ENCODE measurements at places on chromosomes 11 and 22.

GRCh38 chr11:66547662-66548009 is 933 bp downstream of the ACTN3 start:
- no peak for DNase-seq

GRCh38 chr11:71138737-71139425 is 113.5 kb downstream of the SHANK2 start:
- DNase-seq, result no peak

DNA sequence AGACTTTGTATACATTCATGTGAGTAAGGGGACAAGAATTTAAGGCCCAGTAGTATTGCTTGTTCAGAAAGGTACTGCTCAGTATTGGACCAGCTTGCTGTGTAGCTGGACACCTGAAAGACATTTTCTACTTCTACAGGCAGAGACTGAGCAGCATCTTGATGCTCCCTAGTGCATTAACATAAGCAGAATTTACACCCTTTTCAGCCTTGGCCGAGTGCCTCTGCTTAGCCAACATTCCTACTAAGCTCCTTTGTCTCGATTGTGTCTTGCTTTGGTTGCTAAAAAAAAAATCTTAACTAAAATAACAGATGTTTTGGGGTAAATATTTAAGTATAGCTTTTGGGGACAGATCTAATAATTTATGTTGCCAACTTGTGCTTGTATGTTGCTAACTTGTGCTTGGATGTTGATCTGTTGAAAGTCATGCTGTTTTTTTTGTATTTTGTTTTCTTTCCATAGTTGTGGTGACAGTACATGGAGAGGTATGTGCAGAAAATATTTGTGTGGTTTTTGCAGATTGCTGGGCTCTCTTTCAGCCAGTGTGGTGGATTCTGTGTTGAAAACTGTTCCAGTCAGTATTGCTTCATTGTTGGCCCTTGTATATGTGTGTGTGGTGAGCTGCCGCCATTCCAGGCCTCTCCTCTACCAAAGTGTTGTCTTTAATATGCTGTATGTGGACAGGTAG is 3.7 kb downstream of the PTS start:
- no peak for DNase-seq

DNA sequence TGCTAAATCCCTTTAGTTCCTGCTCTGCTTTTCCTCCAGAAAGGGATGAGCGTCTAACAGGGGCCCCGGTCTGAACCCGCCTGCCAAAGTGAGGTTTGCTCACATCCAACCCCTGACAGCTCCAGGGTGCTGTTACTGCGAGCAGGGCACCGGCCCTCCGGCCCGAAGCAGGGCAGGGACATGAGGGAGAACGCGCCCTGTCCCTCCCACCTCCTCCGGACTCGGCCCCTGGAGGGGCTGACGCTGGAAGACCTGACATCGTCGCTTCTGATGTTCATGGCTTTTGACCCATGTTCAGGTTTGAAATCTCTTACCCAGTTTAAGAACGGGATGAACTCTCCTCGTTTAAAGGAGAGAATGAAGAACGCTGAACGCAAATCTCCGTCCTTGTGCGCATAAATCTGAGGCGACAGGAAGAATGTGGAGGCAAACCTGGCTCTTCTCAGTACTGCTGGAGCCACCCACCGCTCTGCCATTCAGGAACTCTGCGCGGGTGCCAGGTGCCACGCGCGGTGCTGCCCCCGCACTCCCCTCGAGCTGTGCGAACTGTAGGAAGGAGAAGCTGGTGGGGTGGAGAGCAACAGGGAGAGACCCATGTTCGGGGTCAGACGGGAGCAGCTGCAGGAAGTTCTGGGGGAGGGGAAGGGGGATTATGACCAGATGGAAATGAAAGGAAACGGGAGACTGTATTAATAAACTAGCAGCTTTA is 826 bp upstream of the EEF1G start:
- DNase-seq, result no peak

GRCh38 chr11:92632495-92632894 is 337.0 kb upstream of the MTNR1B start:
- no peak for DNase-seq

GRCh38 chr22:47325249-47325648 is 562.8 kb downstream of the TBC1D22A start:
- DNase-seq, result no peak

GRCh38 chr11:105524286-105524685 is 85.6 kb upstream of the GRIA4 start:
- DNase-seq, result no peak
